Motor neuron (in vitro differentiated cells): ENCODE measurements at places on chromosomes 4 and X.
A peak's percentile ranks its signal among the peaks of the same experiment; 100 is the strongest.

GRCh38 chr4:80767944-80768343 is 262.6 kb upstream of the BMP3 start:
- no peak for ATAC-seq

- no peak for ATAC-seq
Measured at GRCh38 chrX:16593801-16594200, 56.2 kb upstream of the S100G start.

GRCh38 chr4:99960648-99961047 is 10.6 kb upstream of the H2AZ1 start:
- no peak for ATAC-seq

GRCh38 chr4:76279462-76279861 is 27.1 kb upstream of the STBD1 start:
- ATAC-seq = no peak

DNA sequence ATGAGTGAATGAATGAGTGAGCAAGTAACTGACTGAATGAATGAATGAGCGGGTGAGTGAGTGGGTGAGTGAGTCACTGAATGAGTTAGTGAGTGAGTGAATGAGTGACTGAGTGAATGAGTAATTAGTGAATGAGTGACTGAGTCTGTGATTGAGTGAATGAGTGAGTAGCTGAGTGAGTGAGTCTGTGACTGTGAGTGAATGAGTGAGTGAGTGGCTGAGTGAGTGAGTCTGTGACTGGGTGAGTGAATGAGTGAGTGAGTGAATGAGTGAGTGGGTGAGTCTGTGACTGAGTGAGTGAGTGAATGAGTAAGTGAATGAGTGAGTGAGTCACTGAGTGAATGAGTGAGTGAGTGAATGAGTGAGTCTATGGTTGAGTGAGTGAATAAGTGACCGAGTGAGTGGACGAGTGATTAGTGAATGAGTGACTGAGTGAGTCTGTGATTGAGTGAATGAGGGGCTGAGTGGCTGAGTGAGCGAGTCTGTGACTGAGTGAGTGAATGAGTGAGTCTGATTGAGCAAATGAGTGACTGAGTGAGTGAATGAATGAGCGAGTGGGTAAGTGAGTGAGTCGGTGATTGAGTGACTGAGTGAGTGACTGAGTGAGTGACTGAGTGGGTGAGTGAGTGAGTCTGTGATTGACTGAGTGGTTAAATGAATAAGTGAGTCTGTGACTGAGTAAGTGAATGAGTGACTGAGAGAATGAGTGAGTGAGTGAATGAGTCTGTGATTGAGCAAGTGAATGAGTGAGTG is 223.0 kb upstream of the PSAPL1 start:
- ATAC-seq = no peak

GRCh38 chr4:144507311-144508101 is 138.4 kb upstream of the HHIP start:
- ATAC-seq = peak; percentile 75

GRCh38 chr4:24657768-24658617 is 73.6 kb upstream of the DHX15 start:
- peak; percentile 31 for ATAC-seq

GRCh38 chrX:55663584-55663983 is 40.4 kb downstream of the FOXR2 start:
- no peak for ATAC-seq

DNA sequence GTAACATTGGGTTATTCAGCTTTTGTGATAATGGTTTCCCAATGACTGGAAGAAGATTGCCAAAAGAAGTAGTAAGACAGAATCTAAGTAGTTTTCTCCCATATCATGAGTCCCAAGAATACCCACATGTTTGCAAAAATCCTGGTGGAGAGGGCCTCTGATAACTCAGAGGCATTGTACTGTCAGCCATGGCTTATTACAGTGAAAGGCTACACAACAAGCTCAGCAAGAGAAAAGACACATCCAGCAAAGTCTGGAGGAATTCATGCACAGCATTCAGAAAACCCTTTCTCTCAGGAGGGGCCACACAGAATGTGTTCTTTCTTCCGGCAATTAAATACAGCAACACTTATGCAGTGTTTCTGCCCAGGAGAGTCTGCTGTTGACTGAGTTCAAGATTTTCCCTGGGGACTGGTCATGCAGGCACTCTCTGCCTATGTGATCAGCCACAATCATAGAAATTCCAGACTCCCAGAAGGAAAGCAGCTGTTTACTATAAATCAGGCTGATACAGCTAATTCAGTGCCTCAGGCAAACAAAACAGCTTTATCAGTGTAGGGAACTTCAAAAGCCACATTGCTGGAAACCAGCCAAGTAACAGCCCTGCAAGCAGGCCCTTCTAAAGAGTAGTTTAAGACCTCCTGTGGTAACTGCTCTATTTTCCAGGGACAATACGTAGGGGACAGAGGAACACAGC is 937.1 kb downstream of the CCSER1 start:
- ATAC-seq = no peak

DNA sequence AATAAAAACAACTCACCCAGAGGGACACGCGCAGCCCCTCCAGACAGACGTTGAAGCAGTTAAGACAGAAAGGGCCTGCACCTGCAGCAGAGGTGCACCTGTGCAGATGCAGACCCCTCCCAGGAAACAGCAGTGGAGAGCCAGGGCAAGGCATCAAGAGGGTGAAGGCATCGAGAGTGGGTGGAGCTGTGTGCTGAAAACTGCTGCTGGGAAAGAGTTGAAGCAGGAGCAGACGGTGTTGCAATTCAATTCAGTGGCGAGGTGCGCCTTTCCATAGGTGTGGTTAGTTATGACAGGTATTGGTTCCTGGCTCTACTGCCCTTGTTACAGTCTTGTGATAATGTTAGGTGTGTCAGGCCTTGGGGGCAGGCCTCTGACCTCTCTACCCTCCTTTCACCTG is 16.7 kb downstream of the LETM1 start:
- ATAC-seq = no peak

- ATAC-seq = peak; percentile 27
Measured at GRCh38 chr4:38868059-38868960, 704 bp downstream of the FAM114A1 start.

DNA sequence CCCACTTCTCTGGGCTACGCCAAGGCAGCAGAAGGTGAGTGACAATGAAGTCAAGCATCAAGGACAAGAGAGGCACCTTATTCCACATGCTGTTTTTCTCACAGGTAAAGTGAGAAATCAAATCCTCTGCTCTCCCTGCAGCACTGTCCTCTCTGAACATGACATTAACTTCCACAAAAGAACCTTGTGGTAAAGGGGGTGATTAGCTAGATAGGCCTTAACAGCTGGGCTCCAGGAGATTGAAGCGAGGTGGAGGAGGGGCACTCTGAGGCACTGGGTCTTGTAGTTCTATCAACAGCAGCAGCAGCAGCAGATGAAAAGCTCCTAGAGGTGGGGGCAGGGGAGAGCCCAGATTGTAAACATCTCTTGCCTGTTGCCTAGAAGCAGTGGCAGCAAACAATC is 96.8 kb upstream of the CXXC4 start:
- peak; percentile 96 for ATAC-seq

GRCh38 chr4:26178854-26179253 is 142.0 kb upstream of the RBPJ start:
- ATAC-seq = no peak

- no peak for ATAC-seq
Measured at GRCh38 chrX:80876877-80877276, 67.2 kb upstream of the BRWD3 start.

GRCh38 chr4:124529131-124529530 is 183.4 kb downstream of the ANKRD50 start:
- ATAC-seq = no peak

DNA sequence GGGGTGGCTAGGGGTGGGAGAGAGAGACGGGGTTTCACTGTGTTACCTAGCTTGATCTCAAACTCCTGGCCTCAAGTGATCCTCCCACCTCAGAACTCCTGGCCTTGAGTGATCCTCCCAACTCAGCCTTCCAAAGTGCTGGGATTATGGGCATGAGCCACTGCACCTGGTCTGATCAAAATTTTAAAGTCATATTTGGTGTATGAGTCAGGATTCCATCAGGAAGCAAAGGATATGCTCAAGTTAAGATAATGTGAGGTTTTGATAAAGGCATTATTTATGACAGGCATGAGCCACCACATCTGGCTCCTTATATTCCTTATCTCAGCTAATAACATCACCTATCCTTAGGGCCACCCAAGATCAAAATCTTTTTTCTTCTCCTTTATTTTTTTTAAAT is 182.0 kb downstream of the SLC4A4 start:
- ATAC-seq = no peak

GRCh38 chr4:171017593-171017992 is 795.6 kb upstream of the GALNTL6 start:
- peak; percentile 38 for ATAC-seq

DNA sequence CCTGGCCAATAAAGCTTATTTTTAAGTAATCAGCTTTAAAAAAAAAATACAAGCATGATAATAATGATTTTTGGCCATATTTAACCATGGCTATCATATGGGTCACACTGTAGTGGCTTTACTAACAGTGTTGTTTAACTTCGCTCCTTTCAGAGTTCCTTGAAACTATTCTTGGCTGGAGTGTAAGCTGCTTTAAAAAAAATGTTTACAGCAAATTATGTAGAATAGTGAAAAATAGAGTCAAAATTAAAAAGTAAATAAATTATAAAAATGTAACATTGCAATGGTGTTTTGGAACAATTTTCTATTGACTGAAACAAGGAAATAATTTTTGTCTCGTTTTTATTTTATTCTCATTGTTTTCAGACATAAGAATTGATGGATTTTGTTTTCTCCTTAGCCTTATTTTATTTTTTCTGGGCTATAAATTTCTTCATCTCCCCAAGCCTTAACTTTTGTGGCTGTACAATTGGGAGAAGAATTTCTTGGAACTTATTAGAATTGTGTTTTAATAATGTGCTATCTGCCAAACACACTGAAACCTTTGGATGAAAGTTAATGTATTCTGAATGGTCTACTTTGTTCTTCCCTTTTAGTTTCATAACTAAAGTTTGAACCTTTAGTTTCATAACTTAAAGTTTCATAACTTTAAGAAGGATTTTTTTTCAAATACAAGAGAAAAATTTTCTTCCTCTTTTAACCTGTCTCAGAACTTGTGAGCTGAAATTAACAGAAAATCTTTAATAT is 182.0 kb downstream of the ARHGAP24 start:
- no peak for ATAC-seq

DNA sequence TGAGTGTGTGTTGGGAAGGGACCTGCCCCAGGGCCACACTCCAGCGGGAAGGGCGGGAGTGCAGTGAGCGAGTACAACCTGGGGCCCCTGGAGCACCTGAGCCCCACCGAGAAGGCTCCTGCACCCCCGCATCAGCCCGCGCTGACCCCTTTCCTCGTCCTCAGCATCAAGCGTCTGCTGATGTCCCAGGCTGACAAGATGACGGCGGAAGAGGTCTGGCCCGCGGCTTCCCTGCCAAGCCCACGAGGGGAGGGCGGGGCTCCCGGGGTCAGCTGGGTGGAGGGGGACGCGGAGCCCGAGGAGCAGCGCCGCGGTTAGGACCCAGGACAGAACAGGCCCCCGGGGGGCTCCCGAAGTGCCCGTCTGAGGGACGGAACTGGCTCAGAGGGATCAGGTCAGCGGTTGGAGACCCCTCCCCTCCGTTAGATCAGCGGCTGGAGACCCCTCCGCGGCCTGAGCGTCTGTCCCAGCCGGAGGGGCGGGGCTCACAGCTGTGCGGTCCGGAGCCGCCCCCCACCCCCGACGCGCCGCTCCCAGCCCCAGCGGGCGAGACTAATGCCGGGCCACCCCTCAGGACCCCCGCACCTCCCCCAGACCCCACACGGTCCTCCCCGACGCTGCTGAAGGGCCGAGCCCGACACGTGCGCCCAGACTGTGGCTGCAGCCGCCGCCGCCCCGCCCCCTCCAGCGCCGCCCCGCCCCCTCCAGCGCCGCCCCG is 6.7 kb downstream of the MYL5 start:
- peak; percentile 60 for ATAC-seq

GRCh38 chrX:121356850-121357171 is 309.4 kb downstream of the GLUD2 start:
- no peak for ATAC-seq

- no peak for ATAC-seq
Measured at GRCh38 chr4:108473163-108473720, 147.1 kb upstream of the RPL34 start.

GRCh38 chr4:181944527-181944926 is 298.7 kb upstream of the TENM3 start:
- no peak for ATAC-seq

- no peak for ATAC-seq
Measured at GRCh38 chrX:42386681-42387080, 391.3 kb downstream of the PPP1R2C start.

DNA sequence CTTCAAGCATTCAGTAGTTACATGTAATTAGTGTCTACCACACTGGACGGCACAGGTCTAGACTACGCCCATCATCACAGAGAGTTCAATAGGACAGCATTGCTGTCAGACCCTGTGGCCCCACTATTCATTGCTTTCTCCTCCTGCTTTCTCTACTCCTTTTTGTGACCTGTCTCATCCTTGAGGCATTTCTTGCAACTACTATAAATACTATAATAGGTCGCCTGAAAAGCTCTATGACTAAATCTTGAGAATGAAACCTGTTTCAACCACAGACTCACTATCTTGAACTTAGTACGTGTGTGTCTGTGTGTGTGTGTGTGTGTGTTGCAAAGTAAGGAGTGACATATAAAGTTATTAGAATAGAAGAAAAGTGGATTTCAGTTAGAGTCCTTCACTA is 252.9 kb upstream of the KLF3 start:
- ATAC-seq = no peak

DNA sequence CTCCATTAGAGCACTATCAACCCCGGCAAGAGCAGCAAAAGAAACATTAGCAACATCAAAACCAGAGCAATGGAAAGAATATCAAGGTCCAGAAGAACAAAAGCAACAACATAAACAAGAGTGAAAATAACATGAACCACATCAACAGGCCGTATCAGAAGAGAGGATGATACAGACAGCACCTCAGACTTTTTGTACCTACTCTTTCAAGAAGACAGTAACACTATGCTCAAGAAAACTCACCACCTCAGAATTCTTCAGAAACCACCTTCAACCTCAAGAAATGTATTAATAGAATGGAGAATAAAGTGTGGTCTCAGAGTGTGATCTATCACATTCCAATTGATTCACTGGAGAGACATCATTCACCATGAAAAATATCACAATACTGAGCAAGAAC is 46.5 kb downstream of the VSIG4 start:
- ATAC-seq = no peak

DNA sequence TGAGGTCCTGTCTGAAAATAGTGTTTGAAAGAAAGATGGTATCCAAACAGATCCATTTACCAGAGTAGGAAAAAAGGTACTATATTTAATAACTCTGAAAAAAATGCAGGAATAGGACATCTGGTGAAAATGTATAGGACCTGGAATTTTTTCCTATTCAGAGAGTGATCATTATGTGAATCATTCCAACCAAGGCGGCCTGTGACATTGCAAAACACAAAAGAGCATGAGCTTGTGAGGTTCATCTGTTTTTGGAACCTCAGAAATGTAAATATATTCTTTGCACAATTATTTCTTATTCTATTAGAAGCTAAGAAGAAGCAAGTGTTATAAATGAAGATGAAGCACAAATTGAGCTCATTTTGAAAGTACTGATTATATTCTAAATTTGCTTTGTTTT is 2.0 kb downstream of the C4orf51 start:
- ATAC-seq = no peak
